Cortex of kidney (tissue), 1 donor: ENCODE measurements at places on chromosomes 7 and 10.

DNA sequence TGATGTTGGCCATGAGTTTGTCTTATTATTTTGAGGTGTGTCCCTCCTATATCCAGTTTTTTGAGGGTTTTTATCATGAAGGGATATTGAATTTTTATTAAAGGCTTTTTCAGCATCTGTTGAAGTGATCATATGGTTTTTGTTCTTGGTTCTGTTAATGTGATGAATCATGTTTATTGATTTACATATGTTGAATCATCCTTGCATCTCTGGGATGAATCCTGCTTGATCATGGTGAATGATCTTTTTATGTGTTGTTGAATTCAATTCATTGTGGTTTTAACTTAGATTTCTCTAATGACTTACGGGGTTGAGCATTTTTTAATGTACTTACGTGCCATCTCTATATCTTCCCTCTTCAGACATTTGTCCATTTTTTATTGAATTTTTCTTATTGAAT lies 22.9 kb downstream of the DLD start:
- no peak for DNase-seq

GRCh38 chr7:2876031-2876731 lies 32.1 kb upstream of the GNA12 start:
- DNase-seq = no peak

- DNase-seq = no peak
These were observed 25.8 kb upstream of the FAM13C start for GRCh38 chr10:59387951-59388670.

- no peak for DNase-seq
These were observed 200.5 kb downstream of the MAD1L1 start for GRCh38 chr7:2032030-2032875.

GRCh38 chr10:74314166-74314565 lies 163.1 kb downstream of the ADK start:
- DNase-seq = no peak

GRCh38 chr10:76286536-76286935 lies 855.1 kb downstream of the LRMDA start:
- no peak for DNase-seq

DNA sequence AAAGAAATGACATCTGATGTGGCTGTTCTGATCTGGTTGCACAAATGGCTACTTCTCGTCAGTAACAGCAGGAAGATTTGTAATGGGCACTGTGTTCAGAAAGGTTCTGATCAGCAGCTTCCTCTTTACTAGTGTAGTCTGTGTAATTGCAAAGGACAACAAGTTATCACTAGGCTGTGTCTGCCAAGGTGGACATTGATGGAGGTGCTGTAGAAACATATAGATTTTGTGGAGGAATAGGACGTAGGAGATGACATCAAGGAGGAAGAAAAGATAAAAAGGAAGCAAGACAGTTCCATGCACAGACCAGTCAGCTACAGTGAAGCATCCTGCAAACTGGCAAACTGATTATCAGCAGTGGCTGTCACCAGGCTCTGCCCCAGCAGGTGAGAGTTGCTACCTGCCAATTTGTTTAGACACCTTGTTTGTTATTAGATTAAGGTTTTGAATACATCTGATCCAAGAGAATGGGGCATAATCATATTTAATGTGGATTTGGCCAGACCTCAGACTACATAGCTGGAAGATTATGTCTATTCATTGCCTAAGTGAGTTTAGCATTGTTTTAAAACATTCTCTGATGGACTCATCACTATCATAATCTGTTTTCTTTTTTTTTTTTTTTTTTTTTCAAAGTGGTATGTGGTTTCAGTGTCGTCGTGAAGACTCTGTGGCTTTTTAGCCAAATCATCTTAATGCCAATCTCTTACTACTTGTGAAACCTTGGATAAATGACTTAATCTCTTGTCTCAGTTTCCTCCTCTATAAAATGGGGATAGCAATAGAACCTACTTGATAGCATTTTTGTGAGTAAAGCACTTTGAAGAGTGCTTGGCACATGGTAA lies 417.9 kb upstream of the LRGUK start:
- no peak for DNase-seq

DNA sequence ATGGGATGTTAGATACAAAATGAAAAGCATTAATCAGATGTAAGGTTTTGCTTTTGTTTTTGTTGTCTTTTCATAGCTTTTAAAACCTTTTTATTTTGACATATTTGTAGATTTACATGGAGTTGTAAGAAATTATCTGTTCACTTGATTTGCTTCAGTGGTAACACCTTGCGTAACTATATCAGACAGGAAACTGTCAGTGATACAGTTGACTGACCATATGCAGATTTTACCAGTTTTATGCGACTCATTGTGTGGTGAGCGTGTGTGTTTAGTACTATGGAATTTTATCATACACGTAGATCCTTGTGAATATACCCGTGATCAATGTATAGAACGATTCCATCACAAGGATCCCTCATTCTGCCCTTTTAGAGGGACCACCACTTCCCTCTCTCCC lies 701.4 kb downstream of the SUGCT start:
- DNase-seq = no peak

DNA sequence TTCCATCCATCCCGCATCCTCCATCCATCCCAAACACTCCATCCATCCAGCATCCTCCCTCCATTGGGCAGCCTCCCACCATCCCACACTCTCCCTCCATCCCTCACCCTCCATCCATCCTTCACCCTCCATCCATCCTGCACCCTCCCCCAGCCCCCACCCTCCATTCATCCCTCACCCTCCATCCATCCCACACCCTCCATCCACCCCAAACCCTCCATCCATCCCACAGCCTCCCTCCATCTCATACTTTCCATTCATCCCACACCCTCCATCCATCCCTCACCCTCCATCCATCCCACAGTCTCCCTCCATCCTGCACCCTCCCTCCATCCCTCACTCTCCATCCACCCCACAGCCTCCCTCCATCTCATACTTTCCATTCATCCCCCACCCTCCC lies 60.4 kb downstream of the FOXI2 start:
- no peak for DNase-seq

DNA sequence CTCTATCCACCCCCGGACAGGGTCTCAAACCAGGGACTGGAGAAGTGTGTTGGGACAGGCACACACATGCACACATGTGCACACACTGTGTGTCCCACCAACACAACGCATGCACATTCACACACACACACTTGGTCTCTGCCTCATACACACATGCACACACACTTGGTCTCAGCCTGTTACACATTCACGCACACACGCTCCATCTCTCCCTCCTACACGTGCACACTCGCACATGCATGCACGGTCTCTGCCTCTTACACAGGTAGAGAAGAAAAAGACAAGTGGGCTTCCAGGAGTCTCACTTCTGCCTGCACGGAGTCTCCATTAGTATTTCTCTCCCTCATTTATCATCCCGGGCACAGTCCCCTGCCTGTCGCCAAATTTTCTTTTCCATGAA lies 171.2 kb downstream of the EBF3 start:
- no peak for DNase-seq

GRCh38 chr10:14904316-14904732 lies 25.7 kb downstream of the SUV39H2 start:
- no peak for DNase-seq

GRCh38 chr10:43099928-43100327 lies 23.1 kb downstream of the RET start:
- no peak for DNase-seq

- DNase-seq = no peak
These were observed 22.8 kb downstream of the CYP17A1 start for GRCh38 chr10:102814453-102814871.

DNA sequence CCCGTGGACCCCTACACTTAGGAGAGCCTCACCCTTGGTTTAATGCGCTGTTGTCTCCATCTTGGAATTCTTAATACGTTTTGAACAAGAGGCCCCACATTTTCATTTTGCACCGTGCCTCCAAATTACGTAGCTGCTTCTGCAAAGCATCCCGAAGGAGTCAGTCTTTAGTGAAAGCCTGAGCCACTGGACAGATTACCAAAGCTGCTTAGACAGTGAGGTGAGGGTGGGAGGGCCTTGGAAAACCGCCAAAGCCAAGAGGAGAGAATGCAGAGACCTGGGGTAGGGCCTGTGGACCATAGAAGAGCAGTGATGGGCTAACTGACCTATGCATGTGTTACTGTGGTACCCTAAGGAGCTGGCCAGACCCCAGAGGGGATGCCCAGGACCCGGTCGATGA lies 4.2 kb upstream of the TCAF1 start:
- DNase-seq = no peak

DNA sequence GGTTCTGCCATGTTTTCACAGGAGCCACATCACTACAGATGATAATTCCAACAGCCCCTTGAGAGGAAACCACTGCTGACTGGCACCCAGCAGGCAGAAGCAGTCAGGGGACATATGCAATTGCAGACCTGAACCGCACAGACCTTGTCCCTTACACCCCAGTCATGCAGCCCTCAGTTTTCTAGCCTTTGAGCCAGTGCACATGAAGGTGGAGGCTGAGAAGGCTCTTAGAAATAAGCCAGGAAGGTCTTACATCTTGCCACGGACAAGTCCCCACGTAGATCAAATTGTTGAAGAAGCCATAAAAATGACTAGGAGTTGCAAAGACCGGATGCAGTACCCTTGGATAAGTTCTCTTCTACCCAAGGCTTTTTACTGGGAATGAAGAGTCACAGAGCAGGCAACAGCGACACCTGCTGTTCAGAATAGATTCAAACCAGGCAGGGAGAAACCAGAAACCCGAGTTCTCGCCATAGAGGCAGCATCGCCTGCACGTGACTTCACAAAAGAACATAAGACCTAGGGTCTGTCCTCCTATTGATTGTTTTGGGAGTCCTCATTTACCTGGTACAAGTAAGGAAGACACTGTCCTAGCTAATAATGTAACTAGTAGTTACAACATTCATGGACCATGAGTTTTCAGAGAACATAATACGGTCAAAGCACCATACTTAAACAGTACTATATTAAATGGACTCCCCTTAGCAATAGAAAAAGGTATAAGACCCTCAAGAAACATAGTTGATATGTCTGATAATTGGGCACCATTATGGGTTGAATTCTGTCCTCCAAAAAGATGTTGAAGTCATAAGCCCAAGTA lies 11.1 kb downstream of the STEAP1B start:
- no peak for DNase-seq

DNA sequence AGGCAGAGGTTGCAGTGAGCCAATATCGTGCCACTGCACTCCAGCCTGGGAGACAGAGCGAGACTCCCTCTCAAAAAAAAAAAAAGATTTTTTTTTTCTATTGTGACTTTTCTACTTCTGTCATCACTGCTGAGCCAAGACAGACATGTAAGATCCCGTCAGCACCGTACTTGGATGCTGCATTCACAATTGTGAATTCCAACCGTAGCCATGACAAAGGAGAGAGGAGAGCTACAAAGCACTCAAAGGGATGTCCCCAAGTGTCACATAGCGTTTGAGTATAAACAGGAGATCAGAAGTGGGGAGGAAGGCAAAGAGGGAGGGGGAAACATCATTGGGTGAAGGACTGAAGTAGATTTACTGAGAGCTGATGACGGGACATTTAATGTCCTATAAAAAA lies 144.2 kb downstream of the PRPF18 start:
- no peak for DNase-seq

- DNase-seq = no peak
These were observed 10.8 kb upstream of the OR6V1 start for GRCh38 chr7:143041346-143041745.
